ENCODE measurements at places on chromosomes 11 and 22.
A peak's percentile ranks its signal among the peaks of the same experiment; 100 is the strongest.

DNA sequence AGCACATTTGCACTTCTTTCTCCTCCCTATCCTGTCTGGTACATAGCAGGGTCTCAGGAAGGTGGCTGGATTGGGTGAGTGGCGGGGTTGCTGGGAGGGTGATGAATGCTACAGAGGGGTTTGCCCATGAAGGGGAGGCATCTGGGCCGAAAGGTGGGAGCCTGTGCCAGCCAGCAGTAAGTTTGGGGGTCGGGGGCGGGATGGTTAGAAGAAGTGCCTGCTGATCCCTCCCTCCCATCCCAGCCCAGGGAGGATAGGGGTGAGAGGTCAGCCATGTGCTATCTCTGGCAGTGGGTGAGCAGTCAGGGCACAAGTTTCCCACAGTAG lies 2.8 kb downstream of the CD82 start:
- no peak for DNase-seq

DNA sequence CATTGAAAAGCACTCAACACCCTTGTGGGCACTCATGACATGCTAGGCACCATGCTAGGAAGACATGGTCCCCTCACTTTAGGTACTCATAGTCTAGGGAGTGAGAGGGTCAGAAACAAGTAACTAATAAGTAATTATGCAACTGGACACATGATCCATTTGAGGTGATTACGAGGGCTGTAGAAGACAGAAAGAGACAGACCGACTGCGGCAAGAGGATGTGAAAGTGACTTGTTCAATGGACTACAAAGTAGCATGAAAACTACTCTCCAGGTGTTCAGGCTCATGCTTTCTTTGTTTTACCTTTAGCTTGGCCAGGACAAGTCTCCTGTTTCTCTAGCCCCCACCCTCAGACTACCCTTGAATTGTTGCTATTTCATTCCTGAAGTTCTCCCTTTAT lies 310.8 kb upstream of the SORL1-AS1 start:
- no peak for DNase-seq

GRCh38 chr11:116072133-116072532 lies 567.9 kb upstream of the CADM1 start:
- no peak for DNase-seq

- DNase-seq: no peak
These were observed 1350.2 kb upstream of the RAG2 start for GRCh38 chr11:37948258-37948657.

- no peak for DNase-seq
These were observed 3.5 kb upstream of the OR5AN1 start for GRCh38 chr11:59355226-59355625.

DNA sequence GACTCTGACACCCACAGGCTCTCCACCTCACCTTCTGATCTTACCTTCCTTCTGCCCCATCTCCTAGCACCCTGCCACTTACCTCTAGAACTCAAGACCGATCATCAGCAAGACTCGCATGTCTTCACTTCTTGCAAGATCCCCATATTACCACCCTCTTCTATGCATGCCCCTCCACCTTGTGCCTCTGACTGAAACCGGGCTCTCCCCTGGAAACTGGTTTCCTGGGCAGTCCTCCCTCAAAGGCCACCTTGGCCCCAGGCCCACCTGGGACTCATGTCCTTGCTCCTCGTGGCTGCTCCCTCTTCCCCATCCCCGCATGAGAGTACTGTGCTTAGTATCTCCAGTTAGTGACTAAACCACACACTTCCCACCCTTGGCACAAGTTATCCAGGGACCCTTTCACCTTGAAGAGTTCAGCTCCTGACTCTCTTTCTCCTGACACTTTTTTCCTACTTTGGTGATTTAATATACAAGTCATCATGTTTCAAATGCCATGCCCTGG lies 136.7 kb downstream of the SPATA19 start:
- no peak for DNase-seq

GRCh38 chr22:47408409-47408808 lies 646.0 kb downstream of the TBC1D22A start:
- no peak for DNase-seq

- DNase-seq: no peak
These were observed 252.8 kb upstream of the PLET1 start for GRCh38 chr11:112513417-112513816.

DNA sequence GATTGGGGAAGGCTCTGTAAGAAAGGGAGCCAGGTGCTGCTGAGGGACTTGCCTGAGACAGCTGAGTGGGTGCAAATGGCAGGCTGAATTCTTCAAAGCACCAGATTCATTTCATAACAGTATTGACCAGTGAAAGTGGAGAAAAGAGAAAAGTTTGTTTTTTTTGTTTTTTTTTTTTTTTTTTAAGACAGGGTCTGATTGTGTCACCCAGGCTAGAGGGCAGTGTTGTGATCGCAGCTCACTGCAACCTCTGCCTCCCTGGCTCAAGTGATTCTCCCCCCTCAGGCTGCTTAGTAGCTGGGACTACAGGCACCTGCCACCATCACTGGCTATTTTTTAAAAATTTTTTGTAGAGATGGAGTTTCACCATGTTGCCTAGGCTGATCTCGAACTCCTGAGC lies 494.0 kb downstream of the MIAT start:
- no peak for DNase-seq

- no peak for DNase-seq
These were observed 265.7 kb upstream of the CTSC start for GRCh38 chr11:88603091-88603867.

- DNase-seq: no peak
These were observed 767.5 kb downstream of the JRKL start for GRCh38 chr11:97157221-97157740.

GRCh38 chr11:126538071-126538470 lies 182.6 kb downstream of the ST3GAL4 start:
- DNase-seq: no peak

GRCh38 chr11:57560146-57560545 lies 7.3 kb downstream of the UBE2L6 start:
- no peak for DNase-seq

- no peak for DNase-seq
These were observed 61.0 kb upstream of the PLET1 start for GRCh38 chr11:112321501-112322172.

- DNase-seq: no peak
These were observed 1499.3 kb downstream of the TBC1D22A start for GRCh38 chr22:48261706-48262105.

DNA sequence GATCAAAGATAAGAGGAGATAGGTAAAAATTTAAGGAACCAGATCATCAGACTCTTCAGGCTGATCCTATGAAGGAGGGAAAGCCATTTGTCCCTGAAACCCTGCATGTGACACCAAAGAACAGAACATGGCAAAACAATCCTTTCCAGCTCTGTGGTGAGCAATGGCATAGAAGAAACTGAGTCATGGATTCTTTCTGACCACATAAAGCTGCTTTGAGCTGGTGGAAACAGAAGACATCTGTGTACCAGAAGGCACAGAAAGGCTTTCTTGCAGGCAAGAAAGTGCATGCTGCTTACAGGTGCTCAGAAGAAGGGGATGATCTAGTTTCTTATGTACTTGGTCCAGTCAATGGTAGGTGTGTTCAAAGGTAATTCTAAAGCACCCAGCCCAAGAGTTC lies 45.0 kb upstream of the APOA1 start:
- DNase-seq: peak; percentile 28

- DNase-seq: no peak
These were observed 12.3 kb upstream of the MARK2 start for GRCh38 chr11:63826471-63827190.

DNA sequence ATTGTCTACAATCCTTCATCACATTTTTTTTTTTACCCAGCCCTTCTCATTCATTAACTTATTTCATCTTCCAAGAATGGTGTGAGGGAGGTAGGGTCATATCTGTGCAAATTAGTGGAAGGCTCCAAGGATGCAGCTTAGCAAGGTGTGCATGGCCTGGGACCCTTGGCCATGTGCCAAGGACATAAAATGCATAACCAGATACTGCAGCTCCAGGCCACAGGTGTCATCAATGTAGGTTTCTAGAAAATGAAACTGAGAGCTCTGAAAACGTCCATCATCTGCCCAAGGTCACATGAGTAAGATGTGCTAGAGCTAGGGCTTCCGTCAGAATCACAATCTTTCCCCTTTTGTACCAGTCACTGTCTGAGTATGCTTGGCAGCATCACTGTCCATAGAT lies 29.8 kb downstream of the ANKK1 start:
- DNase-seq: no peak

GRCh38 chr22:44728761-44729324 lies 23.5 kb upstream of the ARHGAP8 start:
- DNase-seq: no peak

- DNase-seq: no peak
These were observed 9.7 kb upstream of the RCN1 start for GRCh38 chr11:32081129-32081641.

DNA sequence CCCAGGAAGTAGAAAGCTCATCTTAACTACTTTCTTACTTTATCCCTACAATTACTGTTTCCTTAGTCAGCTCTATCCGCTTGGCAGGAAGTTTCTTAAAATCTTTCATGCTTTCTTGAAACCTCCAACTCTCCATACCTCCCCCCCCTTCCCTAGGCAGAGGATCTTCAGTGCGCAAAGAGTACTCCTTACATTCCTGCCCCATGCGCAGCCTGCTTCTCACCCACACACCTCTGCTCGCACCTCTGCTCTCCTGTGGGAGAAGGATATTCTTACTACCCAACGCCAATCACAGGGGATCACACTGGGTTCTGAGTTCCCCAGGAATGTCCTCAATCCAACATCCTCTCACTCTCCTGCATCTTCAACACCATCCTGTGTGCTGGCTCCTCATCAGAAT lies 12.3 kb downstream of the TCF20 start:
- no peak for DNase-seq

DNA sequence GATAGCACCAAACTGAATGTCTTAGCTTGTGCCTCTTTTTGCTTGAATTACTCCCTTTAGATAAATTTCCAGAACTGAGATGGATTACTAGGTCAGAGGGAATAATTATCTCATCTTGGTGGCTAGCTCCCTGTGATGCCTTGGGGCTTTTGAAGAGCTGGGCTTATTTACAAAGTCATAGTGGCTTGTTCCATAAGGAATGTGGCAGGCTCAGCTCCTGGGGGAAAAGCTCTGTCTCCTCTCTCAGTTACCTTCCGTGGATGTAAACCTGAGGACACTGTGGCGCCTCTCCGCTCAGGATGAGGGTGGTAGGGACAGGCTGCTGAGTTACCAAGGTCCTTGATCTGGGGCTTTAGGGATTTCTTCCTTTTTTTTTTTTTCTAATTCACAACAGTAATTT lies 121.7 kb downstream of the PARVA start:
- DNase-seq: no peak

- no peak for DNase-seq
These were observed 40.2 kb upstream of the FGF3 start for GRCh38 chr11:69859275-69859934.

GRCh38 chr11:849104-849824 lies 6.6 kb downstream of the TSPAN4 start:
- no peak for DNase-seq

GRCh38 chr11:6654281-6655019 lies 1.2 kb downstream of the DCHS1 start:
- DNase-seq: no peak

DNA sequence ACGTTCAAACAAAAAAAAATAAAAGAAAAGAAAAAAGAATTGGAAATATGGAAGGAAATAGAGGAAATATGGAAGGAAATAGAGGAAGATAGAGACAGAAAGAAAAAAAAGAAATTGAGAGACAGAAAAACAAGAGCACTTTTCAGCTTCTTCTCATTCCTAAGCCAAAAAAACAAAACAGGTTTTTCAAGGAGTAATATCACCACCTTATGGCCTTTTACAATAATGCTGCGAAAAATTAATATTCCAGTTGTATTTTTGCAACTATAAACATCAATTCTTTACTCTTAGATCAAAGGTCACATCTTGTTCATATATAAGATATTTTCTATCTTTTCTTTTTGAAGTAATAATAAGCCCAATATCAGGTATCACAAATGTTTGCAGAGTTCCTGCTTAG lies 328.3 kb downstream of the FAT3 start:
- no peak for DNase-seq

DNA sequence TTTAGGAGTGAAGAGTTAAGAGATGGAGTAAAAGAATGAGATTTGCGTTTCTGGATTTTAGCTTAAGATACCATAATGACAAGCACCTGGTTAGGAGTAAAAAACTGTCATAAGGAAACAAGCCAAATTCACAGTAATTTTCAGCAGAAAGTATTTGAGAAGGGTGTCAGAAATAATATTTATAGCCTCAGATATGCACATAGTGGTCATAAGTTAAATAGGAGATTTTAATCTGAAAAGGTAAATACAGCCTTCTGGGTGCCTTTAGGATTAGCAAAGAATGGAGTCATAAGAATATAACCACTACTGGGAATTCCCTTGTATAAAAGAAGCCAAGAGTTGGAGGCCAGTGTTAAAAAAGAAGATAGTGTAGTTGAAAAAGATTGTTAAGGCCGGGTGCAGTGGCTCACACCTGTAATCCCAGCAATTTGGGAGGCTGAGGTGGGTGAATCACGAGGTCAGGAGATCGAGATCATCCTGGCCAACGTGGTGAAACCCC lies 160.1 kb downstream of the SWAP70 start:
- no peak for DNase-seq

GRCh38 chr11:71502026-71502425 lies 25.0 kb upstream of the KRTAP5-7 start:
- DNase-seq: no peak

- DNase-seq: no peak
These were observed 117.6 kb downstream of the ZNF280B start for GRCh38 chr22:22390989-22391388.

GRCh38 chr11:110121204-110121603 lies 28.0 kb downstream of the ZC3H12C start:
- DNase-seq: no peak

DNA sequence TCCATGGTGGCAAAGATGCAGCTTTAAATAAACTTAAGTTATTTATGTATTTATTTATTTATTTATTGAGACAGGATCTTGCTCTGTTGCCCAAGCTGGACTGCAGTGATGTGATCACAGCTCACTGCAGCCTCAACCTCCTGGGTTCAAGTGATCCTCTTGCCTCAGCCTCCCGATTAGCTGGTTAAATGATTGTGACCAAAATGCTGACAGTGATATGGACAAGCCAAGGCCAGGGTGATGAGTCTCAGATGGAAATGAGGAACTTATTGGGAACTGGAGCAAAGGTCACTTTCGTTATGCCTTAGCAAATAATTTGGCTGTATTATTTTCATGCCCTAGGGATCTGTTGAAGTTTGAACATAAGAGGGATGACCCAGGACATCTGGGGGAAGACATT lies 9.3 kb upstream of the LRP5 start:
- DNase-seq: no peak

DNA sequence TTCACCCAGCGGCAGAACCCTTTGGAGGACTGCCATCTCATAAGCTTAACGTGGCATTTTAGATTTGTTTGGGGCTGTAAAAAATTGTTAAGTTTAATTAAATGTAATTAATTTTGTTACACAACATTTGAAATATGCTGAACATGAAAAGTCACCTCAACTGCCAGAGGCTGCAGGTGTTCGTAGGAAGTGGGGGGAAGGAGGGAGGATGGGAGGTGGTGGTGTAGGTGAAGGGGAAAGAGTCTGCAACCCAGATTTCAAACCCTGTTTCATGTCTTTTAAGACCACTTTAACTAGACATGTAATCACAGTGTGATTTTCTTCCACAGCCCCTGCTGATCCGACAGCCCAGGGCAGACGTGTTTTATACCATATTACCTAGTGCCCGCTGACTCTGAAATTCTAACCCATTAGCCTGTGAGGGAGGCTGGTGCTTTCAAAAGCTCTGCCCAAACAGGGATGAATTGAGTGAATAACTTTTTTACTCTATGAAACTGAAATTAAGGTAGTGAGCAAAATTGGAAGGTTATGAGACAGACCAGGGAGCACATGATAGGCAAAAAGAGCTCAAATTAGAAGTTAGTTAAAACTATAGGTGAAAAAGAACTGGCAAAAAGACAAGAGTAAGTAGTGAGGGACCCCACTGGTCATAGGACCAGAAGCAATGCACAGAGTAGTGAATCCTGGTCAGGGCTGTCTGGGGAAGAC lies 279.8 kb downstream of the DDX10 start:
- no peak for DNase-seq

Measured in COLO829 (cell line).